ENCODE measurements at places on chromosomes 2 and 18. TPM values are rescaled to one million over a fixed set of nuclear protein-coding genes. Genes with fewer than 3 reads are reported as not detected.

- DNase-seq, result no peak
- H3K36me3 ChIP-seq, result no peaks in the 10 kb centered on the region
- H3K4me1 ChIP-seq, result no peaks in the 10 kb centered on the region
- H3K27ac ChIP-seq, result peak overlapping the region; percentile 42
- no peak overlapping the region for H3K4me3 ChIP-seq
Observed at GRCh38 chr2:230591850-230592249, 120.8 kb upstream of the CAB39 start.

GRCh38 chr2:222761888-222762287 is 90.4 kb downstream of the MOGAT1 start:
- H3K27me3 ChIP-seq, result no peaks in the 10 kb centered on the region
- no peak overlapping the region for H3K4me3 ChIP-seq
- no peaks in the 10 kb centered on the region for H3K36me3 ChIP-seq
- DNase-seq, result no peak
- H3K27ac ChIP-seq, result no peak overlapping the region

GRCh38 chr18:21997207-21998143 is 171.9 kb upstream of the GATA6 start:
- DNase-seq, result peak; percentile 89
- H3K27ac ChIP-seq, result peak overlapping the region; percentile 82
- H3K4me3 ChIP-seq, result no peak overlapping the region
- no peaks in the 10 kb centered on the region for H3K36me3 ChIP-seq
- H3K27me3 ChIP-seq, result no peaks in the 10 kb centered on the region

The EFEMP1 gene
- polyA plus RNA-seq, result 5.9 TPM

The FSIP2 gene
- under 0.01 TPM for polyA plus RNA-seq

GRCh38 chr2:117980783-117981676 is 32.8 kb downstream of the CCDC93 start:
- no peak overlapping the region for H3K27ac ChIP-seq
- H3K36me3 ChIP-seq, result peaks cover 32% of the 10 kb centered on the region
- peak; percentile 7 for DNase-seq
- no peaks in the 10 kb centered on the region for H3K27me3 ChIP-seq
- H3K4me3 ChIP-seq, result no peak overlapping the region

All from small intestine (tissue), 16 donors.